ENCODE measurements at places on chromosomes 2 and 18. TPM values are rescaled to one million over a fixed set of nuclear protein-coding genes. Genes with fewer than 3 reads are reported as not detected.
A peak's percentile ranks its signal among the peaks of the same experiment; 100 is the strongest.

- DNase-seq: no peak
Observed at GRCh38 chr18:39672171-39672570, 2106.6 kb upstream of the CELF4 start.

GRCh38 chr2:49940626-49941025 is 786.3 kb upstream of the FSHR start:
- DNase-seq: no peak

The ASAP2 gene
- total RNA-seq: 31.3 TPM

DNA sequence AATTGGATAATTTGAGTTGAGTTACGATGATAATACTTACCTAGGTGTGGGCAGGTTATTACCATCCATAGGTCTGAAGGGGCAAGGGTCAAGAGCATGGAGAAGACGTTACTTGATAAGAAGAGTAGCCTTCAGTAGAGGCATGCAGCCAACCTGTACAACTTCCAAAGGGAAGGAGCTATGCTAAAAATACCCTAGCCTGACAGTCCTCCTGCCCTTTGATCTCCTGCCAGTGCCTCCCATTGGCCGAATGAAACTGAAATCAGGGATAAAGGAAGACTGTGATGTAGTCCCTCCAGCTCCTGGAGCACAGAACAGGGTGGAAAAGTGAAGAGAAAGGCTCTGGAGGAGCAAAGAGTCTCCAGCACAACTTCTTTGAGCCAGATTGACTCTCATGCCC is 487.4 kb downstream of the ADCYAP1 start:
- no peak for DNase-seq

GRCh38 chr18:78722386-78722785 is 257.2 kb upstream of the SALL3 start:
- DNase-seq: no peak

The ALK gene
- 0.37 TPM for total RNA-seq

The PLEKHH2 gene
- 19.9 TPM for total RNA-seq

The HOXD1 gene
- 0.46 TPM for total RNA-seq

DNA sequence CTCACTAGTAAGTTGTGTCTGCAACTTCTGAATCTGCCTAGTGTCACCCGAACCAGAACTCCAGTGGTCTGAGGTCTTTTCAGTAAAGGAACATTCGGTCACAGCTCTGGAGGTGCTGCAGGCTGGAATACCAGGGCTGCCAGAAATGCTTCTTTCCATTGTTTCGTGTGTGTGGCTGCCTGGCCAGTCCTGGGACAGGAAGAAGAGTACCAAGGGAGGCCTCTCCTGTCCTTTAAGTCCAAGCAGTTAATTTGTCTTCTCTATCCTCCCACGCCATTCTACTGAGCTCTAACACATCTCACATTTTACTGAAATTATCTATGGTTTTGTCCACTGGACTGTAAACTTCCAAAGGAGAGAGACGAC is 196.0 kb downstream of the LNPK start:
- no peak for DNase-seq

DNA sequence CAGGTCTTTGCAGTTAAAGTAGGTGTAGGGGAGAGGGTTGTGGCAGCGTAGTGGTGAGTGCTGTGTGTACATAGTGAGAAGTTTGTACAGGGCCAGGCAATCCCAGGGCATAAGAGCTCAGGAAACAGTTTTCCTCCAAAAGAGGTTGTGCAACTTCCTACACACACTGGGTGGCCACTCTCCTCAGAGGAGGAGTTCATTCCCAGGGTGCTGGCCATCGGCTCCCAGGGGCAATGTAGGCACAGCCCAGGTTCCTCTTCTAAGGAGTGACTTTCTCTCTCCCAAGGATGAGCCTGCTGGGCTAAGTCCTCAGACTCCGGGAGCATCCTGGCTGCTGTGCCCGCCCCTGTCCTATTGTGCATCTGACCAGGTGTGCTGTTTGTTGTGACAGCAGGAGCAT is 3.0 kb downstream of the ACOXL start:
- no peak for DNase-seq

DNA sequence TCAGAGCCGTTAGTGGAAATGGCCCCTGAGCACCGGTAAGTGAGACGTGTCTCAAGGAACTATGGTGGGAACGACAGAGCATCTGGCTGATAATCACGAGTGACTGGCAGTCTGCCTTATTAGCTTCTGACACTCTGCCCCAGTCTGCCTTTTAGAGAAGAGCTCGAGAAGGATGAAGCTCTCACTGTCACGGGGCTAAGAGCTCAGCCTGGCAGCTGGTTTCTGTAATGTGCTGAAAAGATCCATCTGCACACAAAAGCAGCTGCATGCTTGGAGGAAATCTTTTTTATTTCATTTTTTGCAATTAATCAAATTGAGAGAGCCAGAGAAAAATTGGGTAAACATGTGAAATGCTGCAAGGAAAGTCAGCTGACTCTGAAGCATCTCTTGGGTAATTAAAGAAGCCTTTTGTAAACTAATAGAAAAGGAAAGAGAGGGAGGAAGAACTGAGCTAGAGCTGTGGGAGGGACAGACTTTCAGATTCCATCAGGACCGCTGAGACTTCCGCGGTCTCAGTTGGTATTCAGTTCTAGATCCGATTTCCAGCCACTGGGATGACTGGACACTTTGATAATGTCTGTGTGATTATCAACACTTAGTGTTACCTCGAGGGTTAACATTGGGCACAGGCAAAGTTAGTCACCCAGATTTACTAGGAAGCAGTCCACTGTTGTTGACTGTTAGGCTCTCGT is 24.4 kb downstream of the MBP start:
- DNase-seq: no peak

GRCh38 chr2:11573418-11574175 is 39.8 kb downstream of the GREB1 start:
- peak; percentile 75 for DNase-seq

The MC2R gene
- total RNA-seq: not detected

- no peak for DNase-seq
Observed at GRCh38 chr2:98394595-98395153, 48.4 kb downstream of the CNGA3 start.

- DNase-seq: no peak
Observed at GRCh38 chr2:64832936-64833335, 156.3 kb upstream of the SLC1A4 start.

DNA sequence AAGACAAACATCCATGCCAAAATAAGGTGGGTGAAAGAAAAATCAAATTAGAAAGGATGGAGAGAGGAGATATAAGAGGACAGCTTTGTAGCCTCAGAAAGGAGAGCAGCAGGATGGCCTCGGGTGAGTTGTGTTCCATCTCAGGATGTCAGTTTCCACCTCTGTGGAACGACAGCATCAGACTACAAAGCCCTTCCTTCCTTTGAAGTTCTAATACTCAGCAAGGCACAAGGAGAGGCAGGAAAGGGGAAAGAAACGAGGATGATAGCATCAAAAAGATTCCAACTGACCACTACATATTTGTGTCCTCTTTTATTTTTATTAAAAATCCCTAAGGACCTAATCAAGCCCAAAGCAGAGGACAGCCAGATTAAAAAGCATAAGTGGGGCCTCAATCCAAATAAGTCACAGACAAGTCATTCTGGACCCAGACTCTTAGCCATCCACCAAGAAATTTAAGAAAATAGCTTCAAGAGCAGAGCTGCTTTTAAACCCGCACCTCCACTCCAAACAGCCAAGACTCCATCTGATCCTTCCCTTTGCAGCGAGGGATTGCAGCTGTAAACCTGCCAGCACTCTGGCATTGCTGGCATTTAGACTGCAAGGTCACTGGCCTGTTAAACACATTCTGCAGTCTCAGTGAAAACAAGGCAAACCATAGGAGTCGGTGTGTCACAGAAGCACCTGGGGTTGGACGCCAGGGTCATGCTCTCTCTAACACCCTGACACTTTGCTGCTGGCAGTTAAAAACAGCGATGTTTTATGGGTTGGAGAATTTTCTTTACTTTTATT is 314.5 kb upstream of the CHAC2 start:
- no peak for DNase-seq

DNA sequence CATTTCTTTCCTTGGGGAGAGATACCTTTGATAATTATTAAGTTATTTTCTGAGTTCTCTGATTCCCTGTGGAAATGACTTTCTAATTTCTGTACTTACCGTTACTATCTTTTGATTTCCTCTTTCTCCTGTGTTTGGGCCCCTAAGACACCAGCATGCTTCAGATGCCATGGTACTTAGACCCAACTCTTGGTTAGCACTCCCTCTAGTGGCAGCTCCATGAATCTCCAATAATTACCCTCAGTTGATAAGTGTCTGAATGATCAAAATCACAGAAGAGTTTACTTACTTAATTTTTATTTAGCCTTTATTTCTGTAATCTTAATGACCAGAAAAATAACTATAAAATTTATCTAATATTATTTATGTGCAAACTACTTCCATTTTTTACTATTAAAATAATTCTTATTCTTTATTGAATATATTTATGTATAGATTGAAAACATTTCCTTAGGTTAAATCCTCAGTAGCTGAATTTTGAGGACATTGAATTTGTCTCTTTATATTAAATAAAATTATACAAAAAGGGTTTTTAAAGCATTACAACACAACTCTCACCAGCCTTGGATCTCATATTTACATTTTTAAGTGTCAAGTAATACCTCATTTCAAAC is 300.4 kb downstream of the KCNS3 start:
- DNase-seq: no peak

DNA sequence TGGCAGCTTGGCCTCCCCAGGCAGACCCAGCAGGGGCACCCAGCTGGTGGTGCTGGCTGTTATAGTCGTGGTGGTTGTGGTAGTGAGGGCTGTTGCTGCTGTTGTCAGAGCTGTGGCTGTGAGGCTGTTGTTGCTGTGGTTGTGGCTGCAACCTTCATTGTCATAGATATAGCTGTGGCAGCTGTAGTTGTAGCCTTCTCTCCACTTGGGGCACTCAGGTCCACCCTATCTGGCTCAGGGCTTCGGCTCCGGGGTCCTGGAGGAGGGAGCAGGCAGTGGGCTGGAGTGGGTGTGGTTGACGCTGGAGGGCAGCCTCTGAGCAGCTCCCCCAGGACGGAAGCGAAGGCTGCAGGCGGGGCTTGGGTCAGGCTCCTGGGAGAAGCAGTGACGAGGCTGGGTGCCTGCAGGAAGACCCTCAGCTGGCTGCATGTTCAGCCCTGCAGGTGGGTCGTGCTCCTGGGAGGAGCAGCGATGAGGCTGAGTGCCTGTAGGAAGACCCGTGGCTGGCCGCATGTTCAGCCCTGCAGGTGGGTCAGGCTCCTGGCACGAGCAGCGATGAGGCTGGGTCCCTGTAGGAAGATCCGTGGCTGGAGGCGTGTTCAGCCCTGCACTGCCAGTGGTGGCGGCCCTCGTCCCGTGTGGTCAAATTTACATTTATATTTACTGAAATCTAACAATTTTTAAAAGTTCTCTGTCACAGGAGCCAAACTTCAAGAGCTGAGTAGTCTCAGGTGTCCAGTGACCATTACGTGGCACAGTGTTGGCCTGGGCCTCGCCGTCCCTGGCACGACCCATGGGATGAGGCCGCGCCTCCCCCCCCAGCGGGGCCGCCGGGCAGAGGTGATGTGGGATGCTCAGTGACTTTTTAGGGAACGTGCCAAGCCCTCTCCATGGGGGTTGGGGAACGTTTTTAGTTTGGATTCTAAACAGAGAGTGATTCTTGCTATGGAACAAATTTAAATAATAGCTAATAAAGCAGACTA is 79.2 kb upstream of the PXDN start:
- DNase-seq: no peak

The CFC1 gene
- not detected for total RNA-seq

The FAM110C gene
- total RNA-seq: 1.3 TPM

The CD207 gene
- 0.42 TPM for total RNA-seq

DNA sequence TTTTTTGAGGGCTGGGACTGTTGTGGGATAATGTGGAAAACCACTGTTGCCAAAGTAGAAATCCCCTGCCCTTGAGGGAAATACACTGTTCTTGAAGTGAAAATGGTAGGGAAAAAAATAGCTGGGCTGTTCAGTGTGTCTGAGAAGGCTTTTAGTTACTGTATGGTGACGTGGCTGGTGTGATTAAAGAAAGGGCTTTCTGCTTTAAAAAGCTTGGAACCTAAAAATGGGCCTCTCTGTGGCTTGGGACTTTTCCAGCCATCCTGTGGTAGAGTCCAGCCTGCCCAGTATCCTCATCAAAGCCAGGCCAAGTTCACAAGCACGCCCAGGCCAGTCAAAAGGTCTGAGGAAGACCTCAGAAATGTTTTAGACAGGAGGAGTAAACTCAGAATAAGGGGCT is 6.8 kb downstream of the MGAT5 start:
- DNase-seq: no peak

GRCh38 chr18:55869556-55870501 is 281.8 kb upstream of the TCF4 start:
- DNase-seq: peak; percentile 83

The NEB gene
- 0.57 TPM for total RNA-seq

DNA sequence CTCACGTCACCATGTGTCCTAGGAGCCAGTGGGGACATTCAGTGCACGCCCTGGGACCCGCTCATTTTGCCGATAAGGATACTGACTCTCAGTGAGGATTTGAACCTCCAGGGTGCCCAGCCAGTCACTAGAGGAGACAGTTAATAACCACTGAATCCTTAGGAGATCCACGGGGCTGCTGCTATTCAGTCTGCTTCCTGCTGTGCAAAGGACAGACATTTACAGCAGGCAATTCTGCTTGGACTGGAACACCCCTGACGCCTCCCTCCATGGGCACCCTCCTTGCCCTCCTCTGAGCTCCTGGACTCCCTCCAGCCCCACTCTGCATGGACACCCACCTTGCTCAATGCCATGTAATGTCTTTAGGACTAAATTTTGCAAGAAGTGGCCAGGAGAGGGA is 265.5 kb downstream of the EIPR1 start:
- DNase-seq: no peak
